Keratinocyte (primary cell): ENCODE measurements at places on chromosomes 5 and 9. TPM values are rescaled to one million over a fixed set of nuclear protein-coding genes. Genes with fewer than 3 reads are reported as not detected.

Gene RNF183
- 0.10 TPM in 1 of 3 replicates, not detected in the others for polyA plus RNA-seq

DNA sequence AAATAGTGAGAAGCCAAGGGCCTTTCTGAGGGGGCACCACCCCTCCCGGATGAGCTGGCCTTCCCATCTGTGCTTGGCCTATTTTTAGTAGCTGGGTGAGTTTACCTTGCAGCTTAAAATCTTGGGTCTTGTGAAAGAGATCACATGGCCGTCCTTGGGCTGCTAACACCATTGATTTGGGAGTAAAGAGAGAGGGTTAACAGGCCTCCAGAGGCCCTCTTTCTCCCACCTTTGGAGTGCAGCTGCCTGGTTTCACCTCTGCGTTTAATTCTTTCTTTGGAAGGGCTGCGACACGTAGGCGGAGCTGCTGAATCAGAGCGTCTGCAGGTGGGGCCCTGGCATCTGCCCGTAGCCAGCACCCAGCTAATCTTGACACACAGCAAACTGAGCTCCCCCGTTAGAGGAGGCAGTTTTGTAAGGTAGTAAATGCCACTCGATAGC lies 12.8 kb downstream of the OLFM1 start:
- DNase-seq: no peak

- no peak for DNase-seq
Measured at GRCh38 chr9:73151653-73152542, at the start of gene ANXA1. TSS of gene ANXA1 (plus strand) at chr9:73151865. CDS start at chr9:73158536, 6,671 bp downstream.

DNA sequence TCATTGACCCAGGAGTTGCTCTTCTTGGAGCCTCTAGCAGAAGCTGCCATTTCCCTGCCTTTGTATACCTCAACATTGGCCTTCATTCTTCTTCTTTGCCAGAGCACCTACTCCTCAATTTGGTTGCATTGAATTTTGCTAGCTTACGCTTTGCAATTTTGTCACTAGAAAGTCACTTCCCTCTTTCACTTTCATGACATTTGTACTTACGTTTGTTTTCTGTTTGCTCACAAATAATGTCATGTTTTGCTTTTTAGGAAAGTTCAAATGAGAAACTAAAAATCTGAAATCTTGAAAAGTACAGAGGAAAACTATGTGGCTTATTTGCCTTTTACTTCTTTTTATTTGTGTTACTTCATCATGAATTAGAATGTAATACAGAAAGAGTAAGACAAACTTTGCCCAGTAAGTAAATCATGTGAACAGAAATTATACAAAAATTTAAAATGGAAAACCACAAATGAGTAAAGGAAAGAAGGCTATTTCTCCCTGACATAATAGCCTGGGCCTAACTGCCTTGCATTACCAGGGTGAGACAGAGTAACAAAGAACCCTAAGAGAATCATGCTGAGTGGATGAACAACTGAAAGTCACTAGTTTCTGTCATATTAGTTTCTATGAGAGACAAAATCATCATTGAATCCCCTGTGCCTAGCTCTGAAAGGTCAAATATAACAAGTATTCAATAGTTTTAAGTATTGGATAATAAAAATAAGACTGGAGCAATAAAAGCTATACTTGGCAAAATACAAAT lies 7.4 kb upstream of the IFNA1 start:
- DNase-seq: no peak

GRCh38 chr9:122785269-122785668 lies 3.5 kb upstream of the OR5C1 start:
- DNase-seq: no peak

DNA sequence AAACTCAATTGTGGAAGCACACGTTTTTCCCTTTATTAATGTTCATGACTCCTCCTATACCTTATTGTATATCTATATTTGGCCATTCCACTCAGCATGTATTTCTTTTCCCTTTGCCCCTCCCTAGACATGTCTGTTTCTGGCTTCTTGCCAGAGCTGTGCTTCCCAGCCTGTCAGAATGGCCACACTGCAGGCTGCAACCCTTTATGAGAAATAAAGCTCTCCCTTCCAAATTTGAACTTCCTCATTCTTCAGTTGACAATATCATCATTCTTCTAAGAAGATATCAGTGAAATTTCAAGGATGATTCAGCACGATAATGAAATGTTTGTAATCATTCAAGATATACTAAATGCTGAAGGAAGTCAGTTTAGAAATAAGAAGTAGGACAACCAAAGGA lies 107.6 kb upstream of the PRSS3 start:
- no peak for DNase-seq

- DNase-seq: no peak
Measured at GRCh38 chr5:39117401-39117800, 43.2 kb upstream of the RICTOR start.

Gene CER1
- polyA plus RNA-seq: not detected in 3 replicates

DNA sequence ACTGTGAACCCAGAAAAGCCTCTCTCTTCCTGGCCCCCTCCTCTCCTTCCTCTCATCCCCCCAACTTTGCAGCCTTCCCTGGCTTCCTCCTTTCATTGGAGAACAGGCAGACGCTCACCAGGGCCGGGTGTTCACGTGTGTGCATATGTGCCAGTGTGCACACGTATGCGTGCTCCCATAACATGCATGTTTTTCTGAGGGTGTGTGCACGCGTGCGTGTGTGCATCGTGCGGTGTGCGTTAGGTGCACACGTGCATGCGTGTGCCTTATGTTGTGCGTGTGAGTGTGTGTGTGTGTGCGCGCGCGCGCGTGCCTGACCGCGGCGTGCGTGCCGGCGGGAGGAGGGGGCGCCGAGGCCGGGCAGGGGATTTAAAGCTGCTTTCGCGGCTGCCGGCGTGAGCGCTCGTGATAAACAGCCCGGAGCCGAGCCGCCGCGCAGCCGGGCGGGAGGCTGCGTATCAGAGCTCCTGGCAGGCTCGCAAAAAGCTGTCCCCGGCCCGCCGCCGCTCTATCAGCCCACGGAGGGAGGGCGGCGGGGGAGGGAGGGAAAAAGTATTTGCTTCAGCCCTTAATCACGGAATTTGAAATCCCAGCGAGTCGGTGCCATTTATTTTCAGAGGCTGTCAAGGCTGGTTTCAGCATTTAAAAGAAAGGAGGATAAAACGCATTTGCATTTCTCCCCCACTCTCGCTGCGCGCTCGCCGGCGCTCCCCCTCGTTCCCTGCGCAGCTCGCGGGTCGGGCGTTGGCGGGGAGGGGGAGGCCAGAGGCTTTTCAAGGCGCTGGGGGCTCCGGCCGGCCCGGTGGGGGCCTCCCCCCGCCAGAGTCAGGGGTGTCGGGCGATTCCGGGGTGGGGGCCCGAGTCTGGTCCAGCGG lies 183.9 kb downstream of the C9orf50 start:
- DNase-seq: no peak

DNA sequence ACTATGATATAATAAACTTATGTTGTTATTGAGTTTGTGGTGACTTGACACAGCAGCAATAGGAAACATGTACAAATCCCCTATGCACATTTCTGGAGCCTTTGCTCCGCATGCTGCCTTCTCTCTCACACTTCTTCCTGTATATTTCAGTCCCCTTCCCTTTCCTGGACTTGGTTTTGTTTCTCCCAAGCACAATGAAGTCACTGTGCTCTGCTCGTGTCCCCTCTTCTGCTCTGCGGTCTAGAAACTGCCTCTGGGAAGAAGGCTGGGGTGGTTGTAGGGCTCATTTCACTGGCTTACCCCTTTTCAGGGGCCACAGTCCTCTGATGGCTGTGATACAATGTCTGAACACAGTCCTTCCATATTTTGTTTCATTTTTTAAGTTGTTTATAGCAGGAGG lies 15.7 kb upstream of the FGD3 start:
- no peak for DNase-seq

DNA sequence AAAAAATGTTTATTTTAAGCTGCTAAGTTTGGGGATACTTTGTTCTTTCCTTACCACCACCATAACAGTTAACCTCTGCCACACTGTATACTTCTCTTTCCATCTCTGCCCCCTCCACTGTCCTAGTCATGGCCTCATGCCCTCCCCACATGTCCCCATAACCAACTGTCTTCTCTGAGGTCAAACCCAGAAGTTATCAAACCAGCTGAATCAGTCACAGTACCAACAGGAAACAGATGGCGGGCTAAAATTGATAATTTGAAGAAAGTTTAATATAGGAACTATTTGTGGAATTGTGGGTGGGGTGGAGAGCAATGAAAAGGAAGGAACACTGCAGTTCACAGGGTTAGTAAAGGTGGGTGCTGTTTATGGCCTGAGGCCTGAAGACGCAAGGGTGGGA lies 5.7 kb upstream of the DCTN4 start:
- no peak for DNase-seq

DNA sequence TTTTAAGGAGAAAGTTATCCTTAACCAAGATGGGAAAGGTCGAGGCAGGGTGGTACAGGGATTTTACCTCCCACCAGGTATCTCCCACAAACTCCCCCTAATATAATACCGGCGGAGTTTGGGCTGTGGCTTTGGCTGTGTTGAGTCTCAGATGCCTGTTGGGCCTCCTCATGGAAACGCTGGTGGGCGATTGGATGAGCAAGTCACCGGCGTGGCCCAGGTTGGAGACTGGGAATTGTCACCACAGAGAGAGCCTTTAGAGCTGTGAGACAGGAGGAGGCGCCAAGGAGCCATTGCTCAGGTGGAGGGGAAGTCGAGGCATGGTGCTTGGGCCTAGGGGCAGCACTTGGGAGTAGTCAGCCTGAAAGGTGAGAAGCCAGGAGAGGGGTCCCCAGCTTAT lies 3.4 kb upstream of the CAMSAP1 start:
- no peak for DNase-seq

DNA sequence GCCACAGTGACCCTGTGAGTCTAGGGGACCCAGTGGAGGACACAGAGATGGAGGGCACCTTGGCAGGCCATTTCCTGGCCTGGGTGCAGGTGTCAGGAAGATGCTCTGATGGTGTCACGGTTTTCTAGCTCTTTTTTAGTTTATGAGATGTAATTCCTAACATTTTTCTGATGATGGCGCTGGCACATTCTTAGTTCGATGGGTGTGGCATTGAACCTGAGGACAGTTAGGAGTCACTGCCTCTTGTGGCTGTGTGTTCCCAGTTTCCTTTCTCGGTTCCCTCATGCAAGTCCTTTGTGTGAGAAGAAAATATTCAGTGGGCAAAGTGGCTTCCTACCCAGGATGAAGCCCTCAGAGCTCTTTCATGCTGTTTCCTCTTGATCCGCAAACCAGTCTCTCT lies 129.4 kb upstream of the ICE1 start:
- no peak for DNase-seq

- no peak for DNase-seq
Measured at GRCh38 chr9:113651896-113652295, 188.4 kb downstream of the RGS3 start.

Gene FRMPD1
- 0.01 to 0.06 TPM (median 0.01 TPM) in 3 replicates for polyA plus RNA-seq

GRCh38 chr5:167813389-167813788 lies 478.1 kb upstream of the WWC1 start:
- DNase-seq: no peak

DNA sequence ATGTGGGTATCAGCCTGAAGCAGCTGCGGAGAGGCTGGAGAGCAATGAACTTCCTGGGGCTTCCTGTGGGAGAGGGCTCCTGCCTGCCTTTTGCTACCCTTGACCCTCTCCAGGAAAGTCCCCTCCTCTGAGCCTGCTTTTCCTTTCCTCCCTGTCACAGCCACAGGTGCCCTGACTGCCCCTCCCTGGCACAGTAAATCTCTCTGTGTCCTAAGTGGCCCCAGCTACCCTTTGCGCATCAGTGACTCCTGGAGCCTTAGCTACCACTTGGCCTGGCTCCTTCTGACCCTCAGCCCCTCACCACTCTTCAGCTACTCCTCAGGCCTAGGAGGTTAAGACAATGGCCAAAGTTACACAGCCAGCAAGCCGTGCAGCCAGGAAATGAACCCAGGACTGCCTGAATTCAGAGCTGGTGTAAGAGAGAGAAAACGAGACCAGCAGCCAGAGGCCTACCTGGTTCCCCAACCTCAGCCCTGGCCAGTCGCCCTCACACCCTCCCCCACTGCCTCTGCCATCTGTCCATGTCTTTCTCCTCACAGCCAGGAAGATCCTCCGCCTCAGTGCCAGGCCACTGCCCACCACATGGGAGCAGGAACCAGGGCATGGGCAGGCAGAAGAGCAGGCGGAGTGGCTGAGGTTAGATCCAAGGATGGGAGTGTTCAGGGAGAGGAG lies 18.6 kb downstream of the CNTFR start:
- no peak for DNase-seq

Gene NRARP
- polyA plus RNA-seq: 0.43 to 2.4 TPM (median 2.2 TPM) in 3 replicates

GRCh38 chr9:79224672-79225433 lies 346.9 kb upstream of the TLE4 start:
- DNase-seq: peak; percentile 45

Gene MLANA
- polyA plus RNA-seq: not detected in 3 replicates
